ENCODE measurements at places on chromosomes 1 and 21.
A peak's percentile ranks its signal among the peaks of the same experiment; 100 is the strongest.

DNA sequence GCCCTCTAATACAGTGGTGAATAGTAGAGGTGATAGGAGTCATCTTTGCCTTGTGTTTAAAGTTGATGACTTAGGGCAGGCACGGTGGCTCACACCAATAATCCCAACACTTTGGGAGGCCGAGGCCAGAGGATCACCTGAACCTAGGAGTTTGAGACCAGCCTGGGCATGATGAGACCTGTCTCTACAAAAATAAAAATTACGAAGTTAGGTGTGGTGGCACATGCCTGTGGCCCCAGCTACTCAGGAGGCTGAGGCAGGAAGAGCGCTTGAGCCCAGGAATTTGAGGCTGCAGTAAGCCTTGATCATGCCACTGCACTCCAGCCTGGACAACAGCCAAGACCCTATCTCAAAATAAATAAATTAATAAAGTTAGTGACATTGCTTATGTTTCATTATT is 26.6 kb downstream of the CAPZA1 start:
- no peak for DNase-seq

GRCh38 chr21:17506951-17507350 is 5.9 kb upstream of the CXADR start:
- DNase-seq, result no peak

- no peak for DNase-seq
Observed at GRCh38 chr1:231203259-231204057, 37.6 kb upstream of the GNPAT start.

- DNase-seq, result peak; percentile 19
Observed at GRCh38 chr1:201643835-201644104, 104.8 kb downstream of the NAV1 start.

GRCh38 chr21:44846485-44847260 is 26.8 kb downstream of the PTTG1IP start:
- DNase-seq, result peak; percentile 53

DNA sequence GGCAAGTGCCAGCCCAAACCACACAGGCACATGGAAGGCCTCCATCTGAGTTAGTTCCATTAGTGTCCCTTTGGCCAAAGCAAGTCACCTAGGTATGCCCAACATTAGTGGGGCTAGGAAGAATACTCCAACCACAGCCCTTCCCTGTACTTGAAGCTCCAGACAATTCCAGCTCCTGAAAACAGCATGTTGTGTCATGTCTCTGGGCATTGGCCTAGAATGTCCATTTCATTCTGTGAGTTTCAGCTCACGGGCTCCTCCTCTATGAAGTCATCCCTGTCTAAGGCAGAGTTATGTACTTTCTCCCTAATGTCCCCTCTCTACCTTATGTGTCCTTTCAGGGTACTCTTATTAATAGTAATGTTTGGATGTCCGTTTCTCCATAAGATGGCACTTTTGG is 96.5 kb upstream of the SPATA6 start:
- no peak for DNase-seq

GRCh38 chr1:246775531-246776385 is 51.5 kb downstream of the SCCPDH start:
- DNase-seq, result no peak

GRCh38 chr1:20610970-20611369 is 22.1 kb downstream of the CDA start:
- no peak for DNase-seq

GRCh38 chr21:20515446-20515845 is 482.8 kb upstream of the NCAM2 start:
- no peak for DNase-seq

GRCh38 chr1:185038813-185039376 is 6.5 kb upstream of the RNF2 start:
- DNase-seq, result no peak

GRCh38 chr1:38527373-38527966 is 332.1 kb downstream of the RRAGC start:
- DNase-seq, result no peak

GRCh38 chr1:198088360-198089071 is 68.3 kb upstream of the NEK7 start:
- DNase-seq, result peak; percentile 50

GRCh38 chr21:45169001-45169400 is 94.6 kb downstream of the ADARB1 start:
- peak; percentile 88 for DNase-seq

GRCh38 chr1:160727316-160727640 is 11.8 kb upstream of the SLAMF7 start:
- DNase-seq, result no peak

DNA sequence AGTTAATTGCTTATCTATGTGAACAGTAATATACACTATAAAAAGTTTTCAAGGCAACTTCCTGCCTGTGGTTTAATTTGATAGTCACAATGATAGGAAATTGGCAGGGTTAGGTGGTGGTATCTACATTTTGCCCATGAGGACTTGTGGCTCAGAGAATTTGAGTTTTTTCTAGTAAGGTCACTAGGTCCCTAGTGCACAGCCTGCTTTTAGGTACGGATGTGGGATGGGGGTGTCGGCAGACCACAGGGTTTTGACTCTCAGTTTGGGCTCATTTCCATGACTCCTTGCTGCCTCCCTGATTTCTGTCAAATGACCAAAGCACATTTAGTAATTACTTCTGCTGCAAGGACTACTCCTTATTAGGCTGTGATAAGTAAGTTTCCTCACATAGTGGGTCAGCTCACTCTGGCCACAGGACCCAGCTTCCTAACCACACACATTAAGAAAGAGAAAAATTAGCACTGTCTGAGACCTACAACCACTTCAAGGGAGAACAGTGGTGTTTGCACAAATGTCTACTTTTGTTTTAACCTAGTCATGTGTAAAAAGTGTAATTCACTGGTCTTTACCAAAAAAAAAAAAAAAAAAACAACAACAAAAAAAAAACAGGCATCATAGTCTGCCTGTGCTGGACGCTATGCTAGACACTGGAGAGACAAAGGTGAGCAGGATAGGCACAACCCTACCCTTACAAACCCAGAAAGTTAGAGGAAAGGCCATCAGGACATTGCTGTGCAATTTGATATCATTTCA is 43.7 kb downstream of the MRPL39 start:
- DNase-seq, result no peak

- no peak for DNase-seq
Observed at GRCh38 chr21:38120984-38121855, 135.6 kb upstream of the KCNJ15 start.

DNA sequence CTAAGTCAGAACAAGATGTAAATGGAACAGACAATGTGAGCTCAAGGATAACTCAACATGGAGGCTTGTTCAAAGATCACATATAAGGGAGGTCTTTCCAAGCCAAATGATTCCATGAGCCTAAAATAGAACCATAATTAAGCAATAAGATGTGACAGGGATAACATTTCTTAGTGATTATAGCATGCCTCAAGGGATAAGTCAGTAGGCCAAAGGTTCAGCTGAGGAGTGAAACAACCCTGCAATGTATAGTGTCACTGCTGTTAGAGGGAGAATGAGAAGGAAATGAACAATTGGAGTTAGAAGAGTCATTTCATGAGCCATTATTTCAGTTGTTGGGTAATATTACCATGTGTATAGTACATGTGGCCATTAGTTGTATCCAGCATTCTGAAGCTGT is 25.0 kb downstream of the GORAB start:
- DNase-seq, result no peak

GRCh38 chr1:205061227-205061626 is 18.2 kb downstream of the CNTN2 start:
- no peak for DNase-seq

DNA sequence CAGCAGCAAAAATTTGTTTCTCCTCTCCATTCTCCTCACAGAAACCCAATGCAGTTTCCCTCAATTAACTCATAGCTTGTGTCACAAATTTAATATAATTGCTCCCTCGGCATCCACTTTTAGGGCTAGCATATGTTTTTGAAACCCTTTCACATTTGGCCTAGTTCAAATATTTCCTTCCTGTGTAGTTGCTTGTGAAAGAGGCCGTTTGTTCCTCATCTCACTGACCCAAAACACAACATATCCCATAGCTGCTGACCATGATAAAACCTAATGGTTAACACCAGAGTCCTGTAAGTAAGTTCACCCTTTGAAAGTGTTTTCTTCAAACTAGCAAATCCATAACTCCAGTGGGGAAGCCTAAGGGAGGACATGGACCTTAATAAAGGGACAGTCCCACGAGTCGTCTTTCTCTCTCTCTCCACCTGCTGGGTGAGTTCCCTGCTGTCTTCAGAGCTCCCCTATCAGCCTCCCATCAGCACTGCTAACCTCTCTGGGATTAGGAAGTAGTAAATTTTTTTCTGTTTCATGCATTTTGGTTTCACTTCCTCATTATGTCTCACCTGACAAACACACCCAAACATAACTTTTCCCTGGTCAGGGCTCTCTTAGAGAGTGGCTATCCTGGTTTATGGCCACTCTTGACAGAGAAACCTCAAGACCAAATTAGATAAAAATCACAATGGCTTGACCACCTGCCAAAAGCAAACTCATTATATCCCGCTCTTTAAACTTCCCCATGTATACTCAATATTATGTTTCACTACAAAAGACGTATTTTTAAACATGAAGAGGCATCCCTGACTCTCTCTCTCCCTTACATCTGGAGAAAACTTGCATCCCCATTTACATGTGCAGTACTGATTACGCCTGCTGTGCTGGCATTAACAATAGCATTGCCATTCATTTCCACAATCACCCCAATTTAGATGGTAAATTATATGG is 177.7 kb upstream of the HP1BP3 start:
- DNase-seq, result no peak

GRCh38 chr1:232579958-232580941 is 49.7 kb downstream of the SIPA1L2 start:
- DNase-seq, result no peak

DNA sequence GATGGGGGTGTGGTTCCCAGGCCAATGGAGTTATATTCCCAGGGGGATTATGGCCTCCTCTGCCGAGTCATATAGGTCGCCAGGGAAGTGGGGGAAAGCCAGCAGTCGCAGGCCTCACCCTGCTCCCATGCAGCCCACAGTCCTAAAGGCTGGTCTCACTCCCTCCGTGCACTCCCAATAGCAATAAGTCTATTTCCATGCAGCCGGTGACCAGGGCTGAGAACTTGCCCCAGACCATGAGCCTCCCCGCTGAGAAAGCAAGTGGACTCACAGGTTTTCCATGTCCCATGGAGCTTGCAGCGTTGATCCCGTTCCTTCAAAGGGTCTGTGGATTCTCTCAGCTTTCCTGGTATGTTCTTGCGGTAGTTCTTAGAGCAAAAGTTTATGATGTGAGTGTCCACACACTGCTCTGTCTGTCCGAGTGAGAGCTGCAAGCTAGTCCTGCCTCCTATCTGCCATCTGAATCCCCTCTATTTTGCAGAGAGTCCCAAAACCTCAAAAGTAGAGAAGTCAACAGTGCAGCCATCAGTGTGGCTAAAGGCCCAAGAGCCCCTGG is 81.7 kb upstream of the TMPRSS2 start:
- no peak for DNase-seq

- DNase-seq, result no peak
Observed at GRCh38 chr1:229753764-229754551, 127.9 kb downstream of the URB2 start.

DNA sequence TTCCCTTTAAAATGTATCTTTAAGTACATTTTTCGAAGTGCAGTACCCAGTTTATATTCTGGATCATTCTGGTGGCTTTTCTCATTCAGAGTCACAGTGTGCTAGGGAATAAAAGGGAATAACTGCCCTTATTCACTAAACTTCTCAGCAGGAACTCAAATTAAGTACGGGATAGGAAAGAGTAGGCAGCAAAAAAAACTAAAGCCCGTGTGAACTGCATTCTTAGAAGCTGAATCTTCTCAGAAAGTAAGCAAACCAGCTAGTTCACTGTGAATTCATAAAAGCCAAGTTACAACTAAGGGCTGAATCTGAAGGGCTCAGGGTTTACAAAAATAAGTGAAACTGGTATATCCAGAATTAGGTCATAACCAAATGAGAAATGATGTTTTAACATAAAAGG is 22.0 kb downstream of the PRPF38A start:
- DNase-seq, result peak; percentile 62

GRCh38 chr1:38502758-38503157 is 356.8 kb downstream of the RRAGC start:
- no peak for DNase-seq

GRCh38 chr1:51512606-51513005 is 6.5 kb downstream of the EPS15 start:
- no peak for DNase-seq

DNA sequence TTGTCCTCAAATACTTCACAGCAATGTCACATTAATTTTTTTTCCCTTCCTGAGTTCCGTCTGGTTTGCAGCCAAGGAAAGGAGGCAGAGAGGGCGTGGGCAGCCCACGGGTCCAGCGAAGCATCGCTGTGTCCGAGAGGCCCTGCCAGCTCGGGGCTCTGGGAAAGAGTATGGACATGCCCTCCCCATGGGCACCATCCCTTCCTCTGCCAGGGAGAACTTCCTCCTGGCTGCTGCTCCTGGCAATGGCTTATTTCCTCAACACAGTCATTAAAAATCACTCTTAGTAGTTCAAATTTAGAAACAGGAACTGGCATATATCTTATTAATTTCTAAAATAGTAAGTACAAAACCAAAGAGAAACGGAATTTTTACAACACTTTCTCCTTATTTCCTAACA is 115.4 kb downstream of the RIPK4 start:
- no peak for DNase-seq

GRCh38 chr1:209527993-209528717 is 55.4 kb upstream of the CAMK1G start:
- DNase-seq, result no peak

DNA sequence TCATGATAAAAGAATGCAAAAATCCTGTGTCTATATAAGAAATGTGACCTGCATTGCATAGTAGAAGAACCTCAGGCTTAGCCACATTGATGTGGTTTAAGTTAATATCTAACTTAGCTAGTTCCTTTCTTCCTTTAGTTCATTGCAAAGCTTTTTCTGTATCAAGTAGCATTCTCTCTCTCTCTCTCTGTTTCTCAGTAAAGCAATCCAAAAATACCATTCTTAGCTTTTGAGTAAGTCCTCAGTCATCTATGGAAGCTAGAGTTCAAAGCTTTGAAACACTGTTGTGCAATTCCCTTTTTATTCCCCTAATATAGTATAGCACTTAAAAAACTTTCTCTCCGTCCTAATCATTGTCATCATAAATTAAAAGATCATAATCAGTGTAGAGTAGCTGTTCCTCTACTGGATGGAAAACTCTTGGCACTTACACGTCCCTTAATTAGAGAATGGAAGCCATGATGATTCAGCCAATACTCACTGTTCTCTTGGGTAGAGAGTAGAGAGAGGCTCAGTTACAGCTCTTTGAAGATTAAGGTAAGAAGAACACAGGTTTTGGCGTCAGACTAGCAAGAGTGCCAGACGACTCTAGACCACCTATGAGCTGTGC is 350.3 kb upstream of the LYPLAL1 start:
- DNase-seq, result no peak

- peak; percentile 31 for DNase-seq
Observed at GRCh38 chr1:112528076-112528475, 19.3 kb downstream of the WNT2B start.

- DNase-seq, result no peak
Observed at GRCh38 chr21:35373998-35374397, 324.9 kb upstream of the RUNX1 start.
